Activated T-helper 17 cell treated with anti-CD3 and anti-CD28 coated beads, Interleukin-2, amount 50 U/mL, for 72 hours (primary cell): ENCODE measurements at places on chromosomes 5 and 9.

- H3K27ac ChIP-seq: no peak overlapping the region
- no peak overlapping the region for H3K4me3 ChIP-seq
- peaks cover 5% of the 10 kb centered on the region for H3K27me3 ChIP-seq
- peaks cover 6% of the 10 kb centered on the region for H3K4me1 ChIP-seq
- ATAC-seq: no peak
- H3K36me3 ChIP-seq: no peaks in the 10 kb centered on the region
Measured at GRCh38 chr9:129648764-129649115, 6.8 kb upstream of the ASB6 start.

DNA sequence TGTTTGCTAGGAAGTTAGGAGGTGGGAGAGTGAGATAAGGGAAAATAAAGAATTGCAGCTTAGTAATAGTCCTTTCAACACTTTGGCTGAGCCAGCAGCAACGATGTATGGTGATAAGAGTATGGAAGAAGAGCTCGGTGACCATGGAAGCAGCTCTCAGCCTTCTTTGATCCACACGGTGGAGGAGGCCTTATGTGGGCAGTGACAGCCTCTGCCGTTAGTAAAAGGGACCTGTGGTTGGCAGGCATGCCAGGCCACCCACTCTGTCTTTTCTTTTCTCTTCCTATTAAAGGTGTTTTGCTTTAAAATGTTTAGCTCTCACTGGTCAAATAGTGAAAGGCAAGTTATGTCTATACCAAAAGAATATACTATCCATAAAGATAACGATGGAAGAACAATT lies 7.7 kb downstream of the RGS7BP start:
- no peaks in the 10 kb centered on the region for H3K36me3 ChIP-seq
- no peaks in the 10 kb centered on the region for H3K4me1 ChIP-seq
- no peak for ATAC-seq
- H3K27me3 ChIP-seq: peaks cover 13% of the 10 kb centered on the region

DNA sequence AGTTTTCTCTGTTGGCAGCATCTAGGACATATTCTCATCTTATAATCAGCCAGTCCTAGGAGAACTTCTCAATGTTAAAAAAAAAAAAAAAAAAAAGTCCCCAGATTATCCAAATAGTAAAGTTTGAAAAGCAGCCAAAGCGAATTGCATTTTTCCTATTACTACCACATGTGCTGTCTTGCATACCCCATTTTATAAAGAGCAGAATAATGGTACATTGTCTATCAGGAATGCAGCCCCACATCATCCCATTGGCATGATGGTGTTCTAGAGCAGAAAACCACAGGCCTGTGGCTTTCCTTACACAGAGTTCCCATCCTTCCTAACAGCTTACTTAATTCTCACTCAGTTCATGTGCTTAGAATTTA lies 381.6 kb downstream of the TMEM38B start:
- H3K27ac ChIP-seq: no peak overlapping the region
- no peak for ATAC-seq
- H3K27me3 ChIP-seq: no peaks in the 10 kb centered on the region
- H3K4me3 ChIP-seq: no peak overlapping the region
- H3K4me1 ChIP-seq: no peaks in the 10 kb centered on the region
- H3K36me3 ChIP-seq: no peaks in the 10 kb centered on the region

GRCh38 chr9:131781069-131781468 lies 41.2 kb upstream of the RAPGEF1 start:
- peak; percentile 50 for ATAC-seq
- H3K36me3 ChIP-seq: no peaks in the 10 kb centered on the region
- H3K4me3 ChIP-seq: no peak overlapping the region
- peaks cover 5% of the 10 kb centered on the region for H3K4me1 ChIP-seq
- H3K27me3 ChIP-seq: peaks cover 24% of the 10 kb centered on the region
- no peak overlapping the region for H3K27ac ChIP-seq

DNA sequence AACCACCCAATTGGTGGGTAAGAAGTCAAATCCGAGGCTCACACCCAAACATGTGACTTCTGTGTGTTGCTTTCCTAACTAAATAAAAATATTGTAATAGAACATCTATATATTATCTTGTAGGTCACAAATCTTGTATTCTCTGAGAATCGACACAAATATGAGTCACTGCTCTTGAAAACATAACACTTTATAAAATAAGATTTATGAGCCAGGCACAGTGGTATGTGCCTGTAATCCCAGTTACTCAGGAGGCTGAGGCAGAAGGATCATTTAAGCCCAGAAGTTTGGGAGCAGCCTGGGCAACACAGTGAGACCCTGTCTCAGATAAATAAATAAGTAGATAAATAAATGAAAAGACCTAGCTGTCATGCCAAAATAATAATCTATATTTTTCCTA lies 624.1 kb downstream of the ANXA1 start:
- H3K4me1 ChIP-seq: no peaks in the 10 kb centered on the region
- H3K27ac ChIP-seq: no peak overlapping the region
- no peak overlapping the region for H3K4me3 ChIP-seq
- no peaks in the 10 kb centered on the region for H3K27me3 ChIP-seq
- no peaks in the 10 kb centered on the region for H3K36me3 ChIP-seq

DNA sequence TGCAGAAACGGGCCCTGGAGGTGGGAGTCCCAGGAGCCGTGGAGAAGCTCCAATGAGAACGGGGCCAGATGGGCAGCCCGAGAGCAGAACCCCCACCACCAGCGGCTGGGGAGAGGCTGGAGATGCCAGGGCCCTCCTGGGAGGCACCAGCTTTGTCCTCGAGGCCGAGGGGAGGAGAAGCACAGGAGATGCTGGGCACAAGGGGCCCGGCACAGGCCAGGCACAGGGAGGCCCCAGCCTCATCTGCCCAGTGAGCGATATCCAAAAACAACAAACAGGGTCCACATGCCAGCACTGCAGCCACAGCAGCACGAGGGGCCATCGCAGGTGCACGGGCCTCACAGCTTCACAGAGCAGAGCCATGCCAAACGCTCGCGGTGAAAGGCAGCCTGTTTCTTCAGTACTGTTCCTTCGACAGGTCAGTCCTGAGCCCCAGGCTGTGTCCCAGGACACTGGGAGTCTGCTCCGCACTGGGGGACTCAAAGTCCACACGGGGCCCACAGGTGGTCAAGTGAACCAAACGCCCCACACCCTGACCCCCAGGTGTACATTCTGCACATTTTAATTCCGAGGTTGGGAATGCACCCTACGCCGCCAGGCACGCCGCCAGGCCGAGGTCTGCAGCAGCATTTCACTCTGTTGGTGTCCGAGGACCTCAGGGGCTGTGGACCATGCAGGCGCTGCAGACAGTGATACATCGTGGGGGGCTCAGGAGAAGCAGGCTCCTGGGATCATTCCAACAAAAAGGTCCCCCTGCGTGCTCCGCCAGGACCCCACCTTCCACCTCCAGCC lies 9.5 kb downstream of the LPCAT1 start:
- no peak for ATAC-seq
- no peak overlapping the region for H3K4me3 ChIP-seq
- H3K36me3 ChIP-seq: peaks cover 30% of the 10 kb centered on the region
- H3K4me1 ChIP-seq: peaks cover 5% of the 10 kb centered on the region
- no peaks in the 10 kb centered on the region for H3K27me3 ChIP-seq
- no peak overlapping the region for H3K27ac ChIP-seq

GRCh38 chr5:123227216-123227615 lies 138.2 kb downstream of the PRDM6 start:
- H3K27me3 ChIP-seq: peaks cover 10% of the 10 kb centered on the region
- H3K4me1 ChIP-seq: no peaks in the 10 kb centered on the region
- H3K4me3 ChIP-seq: no peak overlapping the region
- no peaks in the 10 kb centered on the region for H3K36me3 ChIP-seq
- ATAC-seq: no peak

DNA sequence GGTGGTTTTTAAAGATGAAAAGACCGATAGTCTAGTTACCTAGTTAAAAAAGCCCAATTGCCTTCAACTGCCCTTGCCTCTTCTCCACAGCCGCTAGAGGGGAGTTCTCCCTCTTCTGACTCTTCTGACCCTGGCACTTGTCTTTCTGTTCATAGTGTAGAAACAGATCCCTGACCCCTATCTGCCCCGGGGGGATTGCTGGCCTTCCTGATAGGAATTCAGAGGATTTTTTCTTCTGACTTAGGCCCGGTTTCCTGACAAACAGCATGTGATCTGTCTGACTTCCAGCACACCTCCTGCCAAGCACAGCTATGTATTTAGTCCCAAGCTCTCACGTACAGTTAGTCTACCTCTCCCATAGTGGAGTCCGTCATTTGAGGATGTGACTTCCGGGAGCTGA lies 5.0 kb upstream of the TMEM268 start:
- no peak for ATAC-seq
- peaks cover 4% of the 10 kb centered on the region for H3K4me1 ChIP-seq
- no peak overlapping the region for H3K27ac ChIP-seq

- peak; percentile 83 for ATAC-seq
- H3K4me3 ChIP-seq: no peak overlapping the region
- H3K27ac ChIP-seq: no peak overlapping the region
- peaks cover 4% of the 10 kb centered on the region for H3K4me1 ChIP-seq
Measured at GRCh38 chr5:110077147-110077546, 387.4 kb downstream of the MAN2A1 start.

DNA sequence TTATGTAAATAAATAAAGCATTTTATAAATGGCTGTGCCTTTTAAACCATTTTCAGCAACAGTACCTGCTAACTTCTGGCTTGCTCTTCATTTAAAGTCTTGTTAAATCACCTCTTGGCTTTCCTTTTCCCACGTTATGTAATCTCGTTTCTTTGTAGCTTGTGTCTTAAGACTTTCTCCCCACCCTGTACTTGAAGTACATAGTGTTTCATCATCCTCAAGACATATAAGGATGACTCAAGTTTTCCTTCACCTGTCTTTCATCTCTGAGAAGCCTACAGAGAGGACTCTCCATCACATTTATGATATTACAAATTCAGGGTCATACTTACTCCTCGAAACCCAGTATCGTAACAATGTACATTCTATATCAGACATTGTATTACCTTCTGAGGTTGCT lies 33.9 kb downstream of the PRELID2 start:
- no peaks in the 10 kb centered on the region for H3K27me3 ChIP-seq
- H3K27ac ChIP-seq: no peak overlapping the region
- H3K4me3 ChIP-seq: no peak overlapping the region
- no peak for ATAC-seq
- H3K36me3 ChIP-seq: no peaks in the 10 kb centered on the region

DNA sequence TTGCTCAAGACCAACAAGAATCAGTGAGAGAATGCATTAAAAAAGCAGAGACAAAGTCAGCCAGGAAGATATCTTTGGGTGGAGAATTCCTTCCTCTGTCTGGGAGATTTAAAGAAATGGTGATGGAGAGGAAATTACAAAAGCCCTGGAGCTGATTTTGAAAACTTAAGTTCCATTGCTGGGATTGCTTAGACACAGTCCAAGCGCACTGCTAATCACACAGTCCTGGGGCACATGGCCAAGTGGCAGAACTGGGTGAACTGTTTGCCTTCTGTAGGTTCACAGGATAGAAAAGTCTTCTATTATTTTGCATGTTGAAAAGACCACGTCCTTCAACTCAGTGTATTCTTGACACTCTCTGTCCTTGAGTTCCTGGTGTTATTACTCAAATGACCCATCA lies 284.9 kb upstream of the FBXL7 start:
- ATAC-seq: no peak
- no peaks in the 10 kb centered on the region for H3K27me3 ChIP-seq
- H3K4me3 ChIP-seq: no peak overlapping the region
